ENCODE measurements at places on chromosomes 3 and 15.

- no peak for DNase-seq
These were observed 16.4 kb upstream of the BNC1 start for GRCh38 chr15:83300826-83301225.

GRCh38 chr3:61448378-61448777, 113.0 kb upstream of the PTPRG start:
- no peak for DNase-seq

DNA sequence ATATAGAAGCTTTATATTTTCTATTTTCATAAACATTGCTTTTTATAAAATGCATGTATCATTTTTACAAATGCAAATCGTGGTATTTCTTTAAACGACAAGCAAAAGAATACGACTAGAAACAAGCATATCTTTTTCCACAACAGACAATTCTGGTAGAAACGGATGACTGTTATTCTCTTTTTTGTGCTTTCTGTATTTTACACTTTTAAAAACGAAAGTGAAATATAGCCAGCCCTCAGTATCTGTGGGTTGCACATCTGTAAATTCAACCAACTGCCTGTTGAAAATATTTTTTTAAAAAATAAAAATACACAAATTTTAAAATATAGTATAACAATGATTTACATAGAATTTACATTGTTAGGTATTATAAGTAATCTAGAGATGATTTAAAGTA, 61.3 kb downstream of the PRTG start:
- DNase-seq: no peak

DNA sequence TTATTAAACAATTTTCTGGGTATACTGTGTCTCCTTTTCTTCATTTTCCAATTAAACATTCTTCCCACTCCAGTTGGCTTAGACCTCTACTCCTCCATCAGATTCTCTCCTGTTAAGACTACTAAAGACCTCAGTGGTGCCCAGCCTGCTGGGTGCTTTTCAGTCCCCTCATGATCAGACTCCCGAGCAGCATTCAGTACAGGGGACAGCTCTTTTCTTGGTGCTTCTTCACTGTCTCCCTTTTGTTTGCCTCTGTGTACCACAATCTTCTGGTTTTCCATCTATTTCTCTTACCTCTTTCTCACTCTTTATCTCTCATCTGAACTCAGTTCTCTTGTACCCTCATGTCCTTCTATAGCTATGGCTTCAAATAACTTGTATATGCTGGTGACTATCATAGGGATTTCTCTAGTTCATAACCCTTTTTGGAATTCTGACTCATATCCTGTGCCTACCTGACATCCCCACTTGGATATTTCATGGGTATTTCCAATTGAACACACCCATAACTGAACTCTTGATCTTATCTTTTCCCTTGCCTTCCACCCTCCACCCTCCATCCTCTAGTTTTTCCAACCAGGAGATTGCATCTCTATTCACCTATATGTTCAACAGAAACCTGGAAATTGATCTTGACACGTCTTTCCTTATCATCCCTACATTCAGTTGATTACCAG, 55.6 kb upstream of the ABHD10 start:
- DNase-seq: no peak

DNA sequence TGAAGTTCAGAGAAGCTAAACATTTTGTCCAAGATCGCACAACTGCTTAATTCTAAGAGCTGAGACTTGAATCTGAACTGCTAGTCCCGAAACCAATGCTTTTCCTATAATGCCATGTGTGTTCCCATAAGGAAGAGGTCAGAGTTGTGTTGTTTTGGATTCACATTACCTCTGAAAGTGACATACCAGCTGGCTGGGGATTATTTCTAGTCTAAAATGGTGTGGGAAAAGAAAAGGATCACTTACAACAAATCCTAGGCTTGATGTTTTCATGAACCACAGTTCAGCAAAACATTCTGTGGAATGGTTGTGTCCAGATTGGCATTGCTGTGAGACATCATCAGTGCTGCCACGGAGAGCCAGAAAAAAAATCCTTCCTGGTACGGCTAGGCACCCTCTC, 35.0 kb upstream of the LRRC3B start:
- DNase-seq: no peak

DNA sequence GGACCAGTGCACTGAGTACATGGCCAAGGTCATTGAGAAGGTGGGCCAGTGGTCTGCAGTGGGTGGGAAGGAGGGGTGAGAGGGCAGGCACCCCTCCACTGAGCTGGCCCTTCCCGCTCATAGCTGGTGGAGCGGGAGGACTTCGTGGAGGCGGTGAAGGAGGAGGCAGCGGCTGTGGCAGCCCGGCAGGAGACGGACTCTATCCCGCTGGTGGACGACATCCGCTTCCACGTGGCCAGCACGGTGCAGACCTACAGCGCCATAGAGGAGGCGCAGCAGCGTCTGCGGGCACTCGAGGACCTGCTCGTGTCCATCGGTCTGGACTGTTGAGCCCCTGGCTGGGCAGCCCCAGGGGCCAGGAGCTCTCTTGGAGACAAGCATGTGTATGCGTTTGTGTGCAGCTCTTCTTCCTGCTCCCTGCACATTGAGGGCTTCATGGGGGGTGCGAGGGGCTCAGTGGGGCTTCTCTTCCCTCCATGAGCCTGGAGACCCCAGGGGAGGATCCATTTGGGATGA, 7.5 kb downstream of the ABTB1 start:
- DNase-seq: no peak

GRCh38 chr15:46344915-46345314, 710.1 kb downstream of the SQOR start:
- no peak for DNase-seq

- DNase-seq: no peak
These were observed 872 bp downstream of the DLEC1 start for GRCh38 chr3:38039899-38040261.

DNA sequence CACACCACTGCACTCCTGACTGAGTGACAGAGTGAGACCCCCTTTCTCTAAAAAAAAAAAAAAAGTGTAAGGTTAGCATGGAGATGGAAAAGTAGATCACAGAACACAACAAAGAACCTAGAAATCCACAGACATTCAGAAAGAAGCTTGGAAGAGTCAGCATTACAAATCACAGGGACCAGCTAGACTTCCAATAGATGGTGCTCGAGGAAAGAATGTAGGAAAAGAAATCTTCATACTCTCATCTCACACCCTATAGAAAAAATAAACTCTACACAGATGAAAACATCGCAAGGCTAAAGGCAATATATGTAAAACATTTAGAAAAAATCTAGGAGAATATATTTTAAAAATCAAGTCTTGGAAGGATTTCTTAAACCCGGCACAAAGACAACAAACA, 94.5 kb upstream of the ABHD17C start:
- DNase-seq: no peak

DNA sequence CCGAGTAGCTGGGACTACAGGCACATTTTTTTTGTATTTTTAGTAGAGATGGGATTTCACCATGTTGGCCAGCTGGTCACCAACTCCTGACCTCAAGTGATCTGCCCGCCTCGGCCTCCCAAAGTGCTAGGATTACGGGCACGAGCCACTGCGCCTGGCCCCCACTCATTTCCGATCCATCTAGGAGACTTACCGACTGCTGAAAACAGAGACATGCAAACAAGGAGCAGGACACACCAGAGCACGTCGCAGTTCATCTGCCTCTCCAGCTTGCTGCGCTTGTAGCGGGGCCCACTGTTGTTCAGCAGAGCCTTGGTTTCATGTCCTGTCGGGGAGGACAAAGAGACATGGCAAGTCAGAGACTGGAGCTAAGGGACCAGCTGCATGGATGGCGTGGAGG, 137.4 kb downstream of the ATP10A start:
- no peak for DNase-seq

GRCh38 chr3:184239708-184240107, 9.1 kb downstream of the ALG3 start:
- no peak for DNase-seq

DNA sequence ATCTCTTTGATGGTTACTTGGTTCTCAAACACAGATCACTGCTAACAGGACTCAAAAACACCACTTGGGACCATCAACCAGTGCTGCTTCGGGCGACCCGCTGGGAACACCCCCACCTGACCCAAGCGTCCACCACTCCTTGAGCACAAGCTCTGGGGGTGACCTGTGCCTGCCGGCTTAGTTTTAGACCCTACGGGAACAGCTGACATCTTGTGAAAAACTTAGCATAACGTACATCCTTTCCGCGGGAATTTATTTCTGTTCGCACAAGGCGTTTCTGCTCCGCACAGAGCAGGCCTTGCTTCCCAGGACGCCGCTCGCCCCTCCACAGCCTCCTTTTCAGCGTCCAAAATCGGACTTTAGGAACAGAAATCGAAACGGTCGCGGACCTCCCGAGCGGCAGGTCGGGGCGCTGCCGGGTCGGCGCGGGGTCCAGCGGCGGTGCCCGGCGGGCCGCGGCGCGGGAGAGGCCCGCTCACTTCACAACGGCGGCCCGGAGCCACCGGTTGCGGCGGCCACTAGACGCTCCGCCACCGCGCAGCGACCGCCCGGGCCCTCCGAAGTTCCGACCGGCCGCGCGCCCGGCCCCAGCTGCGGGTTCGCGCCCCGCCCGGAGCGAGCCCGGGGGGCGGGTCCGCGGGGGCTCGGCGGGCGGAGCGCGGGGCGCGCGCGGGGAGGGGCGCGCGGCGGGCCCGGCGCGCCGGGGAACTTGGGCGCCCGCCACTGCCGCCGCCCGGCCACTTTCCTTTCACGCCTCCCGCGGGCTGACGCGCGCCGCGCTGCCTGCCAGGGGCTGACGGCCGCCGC, 959 bp downstream of the SFMBT1 start:
- no peak for DNase-seq

GRCh38 chr15:65845826-65846519, 23.3 kb upstream of the RAB11A start:
- no peak for DNase-seq

DNA sequence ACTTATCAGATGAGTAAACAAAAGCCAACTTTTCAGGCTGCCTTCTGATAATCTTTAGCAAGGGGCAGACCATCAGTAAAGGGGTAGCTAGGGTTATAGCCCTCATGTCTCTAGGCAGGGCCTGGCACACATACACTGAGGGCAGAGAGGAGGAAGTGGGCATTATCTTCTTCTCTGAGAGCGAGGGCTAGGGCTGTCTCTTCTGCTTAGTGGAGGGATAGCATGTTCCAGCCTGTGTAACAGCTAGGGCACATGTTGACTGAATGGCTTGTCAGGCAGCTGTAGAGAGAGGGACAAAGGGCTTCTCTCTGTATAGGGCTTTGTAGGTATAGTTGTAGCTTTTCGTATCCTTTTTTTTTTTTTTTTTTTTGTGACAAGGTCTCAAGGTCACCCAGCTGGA, 17.8 kb downstream of the CRTC3 start:
- DNase-seq: no peak

- no peak for DNase-seq
These were observed 153.8 kb downstream of the ADAM10 start for GRCh38 chr15:58595516-58596263.

DNA sequence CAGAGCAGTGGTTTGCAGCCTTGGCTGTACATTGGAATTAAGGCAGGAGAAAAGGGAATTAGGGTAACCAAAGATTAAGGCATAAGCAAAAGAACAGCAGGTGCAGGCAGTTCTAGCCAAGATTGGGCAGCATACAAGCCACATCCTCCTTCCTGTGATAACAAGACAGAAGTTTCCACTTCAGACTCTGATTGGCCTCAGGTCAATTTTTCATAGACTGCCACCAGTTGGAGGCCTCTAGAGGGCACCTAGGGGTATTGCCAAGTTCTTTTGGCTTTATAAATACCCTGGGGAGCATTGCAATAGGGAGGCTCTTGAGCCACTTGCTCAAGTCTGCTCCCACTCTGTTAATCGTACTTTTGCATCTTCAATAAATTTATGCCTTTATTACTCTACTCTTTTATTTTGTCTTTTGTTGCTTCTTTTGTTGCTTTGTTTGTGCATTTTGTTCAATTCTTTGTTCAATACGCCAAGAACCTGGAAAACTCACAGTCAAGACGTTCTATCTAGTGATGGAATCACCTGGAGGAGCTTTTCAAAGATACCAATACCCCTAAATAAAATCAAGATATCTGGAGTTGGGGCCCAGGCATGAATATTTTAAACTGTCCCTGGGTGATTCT, 32.2 kb upstream of the FMN1 start:
- DNase-seq: no peak

- no peak for DNase-seq
These were observed 22.9 kb downstream of the SMAD6 start for GRCh38 chr15:66724732-66725463.

DNA sequence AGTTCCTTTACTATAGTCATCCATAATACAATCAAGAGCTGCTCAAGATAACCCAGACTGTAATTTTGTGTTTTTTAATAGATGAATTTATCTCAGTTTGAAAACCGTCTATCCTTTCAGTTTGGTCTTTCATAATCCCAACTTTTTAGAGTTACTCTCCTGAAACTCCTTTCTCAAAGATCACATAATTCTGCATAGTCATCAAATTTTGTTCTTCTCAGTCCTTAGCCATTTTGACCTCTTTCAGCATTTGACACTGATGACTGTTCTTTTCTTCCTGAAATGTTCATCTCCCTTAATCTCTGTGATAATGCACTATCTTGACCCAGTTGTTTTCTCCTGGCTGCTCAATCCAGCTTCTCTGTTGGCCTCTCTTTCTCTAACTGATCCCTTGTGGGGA, 47.5 kb upstream of the RAD51 start:
- no peak for DNase-seq

DNA sequence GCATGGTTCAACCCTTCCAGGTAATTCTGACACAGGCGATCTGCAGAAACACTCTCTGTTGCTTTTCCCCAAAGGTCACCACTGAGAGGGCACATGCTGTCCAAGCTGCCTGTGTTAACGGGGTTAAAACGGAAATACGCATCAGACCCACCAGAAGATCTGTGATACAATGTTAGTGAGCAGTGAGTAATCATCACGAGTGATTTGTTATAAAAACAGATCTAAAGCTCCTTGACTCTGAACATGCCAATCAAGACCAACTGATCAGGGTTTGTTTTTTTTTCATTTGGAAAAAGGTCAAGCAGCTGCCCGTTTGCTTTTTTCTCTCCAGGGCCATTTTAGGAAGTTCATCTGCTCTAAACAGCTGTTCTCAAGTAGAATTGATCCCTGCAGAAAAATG, 43.2 kb downstream of the FGF12 start:
- no peak for DNase-seq

- DNase-seq: no peak
These were observed 2.6 kb downstream of the HRG start for GRCh38 chr3:186668426-186668825.

DNA sequence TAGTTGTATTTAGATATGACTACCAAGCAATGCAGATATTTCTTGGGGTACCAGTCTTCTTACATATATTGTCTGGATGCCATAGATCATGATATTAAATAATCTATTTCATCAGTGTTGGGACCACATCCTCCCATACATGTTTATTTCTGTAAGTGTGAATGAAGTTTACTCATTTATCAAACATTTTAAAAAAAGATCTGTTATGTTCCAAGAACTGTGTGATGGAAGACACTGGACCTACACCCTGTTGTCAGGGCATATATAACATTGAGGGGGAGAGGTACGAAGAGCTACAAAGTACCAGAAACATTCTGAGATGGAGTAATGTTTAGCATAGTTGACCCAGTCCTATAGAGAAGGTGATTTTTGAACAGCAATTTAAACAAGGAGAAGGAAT, 26.6 kb downstream of the MBNL1 start:
- DNase-seq: no peak

GRCh38 chr3:173719585-173719984, 322.0 kb downstream of the NLGN1 start:
- no peak for DNase-seq

Measured in cortex of kidney (tissue), 1 donor.